ENCODE measurements at places on chromosomes 16 and 17.

GRCh38 chr16:29734786-29735185 is 11.0 kb downstream of the C16orf54 start:
- DNase-seq, result no peak

DNA sequence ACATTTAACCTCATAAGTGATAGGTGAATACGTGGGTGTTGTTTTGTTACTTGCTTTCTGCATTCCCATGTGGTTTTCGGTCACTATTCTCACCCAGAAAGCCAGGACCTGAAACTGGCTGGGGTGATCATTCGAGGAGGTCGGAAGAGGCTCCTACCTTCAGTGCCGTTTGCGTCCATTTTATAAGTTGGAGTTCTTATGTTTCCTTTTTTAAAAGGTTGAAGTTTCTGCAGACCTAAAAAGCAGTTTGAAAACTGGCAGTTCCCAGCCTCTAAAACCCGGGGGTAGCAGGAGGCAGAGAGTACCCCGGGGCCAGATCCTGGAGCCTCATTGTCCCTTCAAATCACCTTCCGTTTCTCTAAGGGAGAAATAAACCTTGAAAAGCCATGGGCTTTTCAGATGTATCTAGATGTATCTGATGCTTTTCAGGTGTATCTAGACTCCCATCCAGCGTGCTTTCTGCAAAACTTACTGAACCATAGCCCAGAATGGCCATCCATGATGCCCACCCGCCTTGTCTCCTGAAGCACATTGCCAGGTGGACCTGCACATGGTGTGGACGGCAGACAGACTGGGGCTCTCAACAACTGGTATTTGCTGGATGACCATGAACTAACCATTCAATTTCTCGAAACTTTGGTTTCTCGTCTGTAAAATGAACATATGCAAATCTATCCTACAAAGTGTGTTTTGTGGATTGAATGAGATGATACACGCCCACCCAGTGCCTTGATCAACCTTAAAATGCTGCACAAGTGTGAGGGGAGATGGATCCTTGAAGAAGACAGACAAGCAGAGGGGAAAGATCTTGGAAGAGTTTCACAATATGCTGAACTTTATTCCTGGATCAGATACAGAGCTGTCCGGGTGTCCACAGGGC is 1.3 kb downstream of the NLRC5 start:
- no peak for DNase-seq

DNA sequence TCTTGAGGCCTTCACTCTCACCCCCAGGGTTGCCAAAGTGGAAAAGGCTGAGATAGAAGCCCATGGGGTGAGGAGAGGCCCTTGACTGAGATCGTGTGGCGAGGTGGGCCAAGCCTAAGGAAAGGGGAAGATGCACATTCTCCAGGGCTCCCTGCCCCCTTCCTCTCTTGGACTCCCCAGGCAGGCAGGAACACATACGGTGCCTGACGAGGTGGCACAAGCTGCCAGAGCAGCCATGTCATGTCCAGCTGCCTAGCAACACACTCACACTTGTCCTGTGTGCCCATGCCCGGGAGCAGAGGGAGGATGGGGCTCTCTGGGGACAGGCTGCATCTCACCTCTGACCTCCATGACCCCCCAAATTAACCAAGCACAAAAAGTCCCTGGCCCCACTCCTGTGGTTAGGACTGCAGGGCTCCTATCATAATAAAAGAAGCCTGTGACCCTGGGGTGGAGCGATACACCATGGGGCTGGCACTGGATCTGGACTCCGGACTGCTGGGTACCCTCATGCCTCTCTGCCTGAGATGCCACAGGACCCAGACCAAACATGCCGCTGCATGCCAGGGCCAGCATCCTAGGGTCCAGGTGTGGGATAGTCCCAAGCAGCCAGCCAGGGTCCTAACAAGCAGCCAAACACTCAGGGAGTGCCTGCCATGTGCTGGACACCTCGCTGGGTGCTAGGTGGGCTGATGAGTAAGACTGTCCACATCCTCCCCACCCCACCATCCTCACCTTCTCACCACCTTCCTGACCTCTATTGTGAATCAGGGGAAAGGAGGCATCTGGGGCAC is 2.6 kb downstream of the GIT1 start:
- no peak for DNase-seq

- DNase-seq, result no peak
Observed at GRCh38 chr16:2691491-2692248, 9.3 kb downstream of the KCTD5 start.

DNA sequence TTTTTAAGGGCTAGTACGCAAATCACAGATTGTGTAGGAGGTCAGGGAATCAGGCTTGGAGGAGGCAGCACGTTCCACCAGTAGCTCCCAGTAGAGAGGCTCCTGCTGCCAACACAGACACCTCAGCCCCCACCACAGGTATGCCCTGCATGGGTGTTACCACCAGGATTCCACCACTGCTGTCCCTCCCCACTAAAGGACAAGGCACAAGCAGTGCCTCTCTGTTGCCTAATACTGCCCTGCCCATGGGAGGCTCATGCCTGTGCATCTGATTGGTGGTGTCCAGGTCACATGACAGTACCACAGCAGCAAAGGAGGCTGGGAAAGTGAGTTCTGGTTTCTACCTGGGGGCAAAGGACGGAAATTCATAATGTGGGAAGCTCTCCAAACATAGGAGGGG is 33.6 kb upstream of the CACNG4 start:
- DNase-seq, result no peak

GRCh38 chr16:87844120-87844733 is 25.1 kb downstream of the SLC7A5 start:
- DNase-seq, result no peak

- DNase-seq, result no peak
Observed at GRCh38 chr16:78906135-78906534, 694.4 kb downstream of the MAF start.

DNA sequence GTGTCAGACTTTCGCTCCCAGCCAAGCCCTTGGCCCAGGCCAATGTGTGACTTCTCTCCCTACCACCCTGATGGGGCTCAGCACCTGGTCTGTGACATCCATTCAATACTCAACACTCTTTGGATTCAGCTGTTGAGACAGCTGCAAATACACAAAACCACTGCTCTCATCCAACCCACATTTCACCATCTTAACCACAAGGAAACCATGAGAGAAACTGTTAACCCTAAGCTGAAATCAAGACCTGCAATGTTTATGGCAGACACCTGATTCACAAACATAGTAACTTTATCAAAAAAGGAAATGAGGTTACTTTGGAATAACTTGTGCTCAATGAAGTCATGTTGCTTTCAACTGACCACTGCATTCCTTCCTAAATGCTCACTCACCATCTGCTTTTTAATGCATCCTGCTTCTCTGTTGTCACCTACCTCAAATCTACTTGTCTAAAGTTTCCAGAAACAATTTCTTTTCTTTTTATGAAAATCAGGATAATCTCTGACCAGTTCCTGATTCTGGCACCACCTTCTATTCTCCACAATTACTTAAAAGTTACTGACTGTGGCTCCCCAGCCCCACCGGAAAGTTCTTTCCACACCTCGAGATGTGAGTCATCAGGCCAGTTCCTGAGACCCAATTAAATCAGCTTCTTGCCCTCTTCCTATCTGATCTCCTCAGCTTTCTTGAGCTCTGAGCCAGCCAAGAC is 88.2 kb downstream of the NOG start:
- DNase-seq, result no peak

DNA sequence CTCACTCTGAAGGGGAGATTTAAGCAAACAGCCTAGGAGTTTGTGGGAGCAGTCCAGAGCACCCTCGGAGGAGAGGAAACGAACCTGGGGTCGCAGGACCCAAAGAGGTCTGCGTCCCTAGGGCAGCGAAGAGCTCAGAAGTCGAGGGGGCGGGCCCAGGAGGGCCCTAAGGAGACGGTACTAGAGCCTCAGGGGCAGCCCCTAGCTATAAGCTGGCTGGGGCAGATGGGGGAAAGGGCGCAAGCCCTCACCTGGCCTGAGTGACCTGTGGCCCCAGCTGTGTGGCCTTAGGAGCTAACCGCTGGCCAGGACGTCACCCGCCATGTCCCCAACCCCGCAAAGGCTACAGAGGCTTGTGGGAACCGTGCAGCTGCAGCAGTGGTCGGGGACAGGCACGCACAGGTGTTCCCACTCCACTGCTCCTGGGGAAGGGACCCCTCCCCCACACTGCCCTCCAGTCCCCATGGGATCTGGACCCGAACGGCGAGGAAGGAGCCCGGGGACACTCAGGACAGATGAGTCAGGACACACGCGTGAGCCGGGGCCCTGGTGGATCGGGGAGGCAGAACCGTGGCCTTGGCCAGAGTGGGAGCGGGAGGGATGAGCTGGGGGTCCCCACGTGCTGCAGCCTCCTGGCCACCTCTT is 2.0 kb upstream of the CTRB2 start:
- DNase-seq, result no peak
